CD4-positive, alpha-beta T cell treated with Interleukin-2 at 100 ng/mL for 4 hours (primary cell): ENCODE measurements at places on chromosomes 3 and 15.
A peak's percentile ranks its signal among the peaks of the same experiment; 100 is the strongest.

- no peak for DNase-seq
These were observed 4.6 kb upstream of the RTP2 start for GRCh38 chr3:187706971-187707370.

DNA sequence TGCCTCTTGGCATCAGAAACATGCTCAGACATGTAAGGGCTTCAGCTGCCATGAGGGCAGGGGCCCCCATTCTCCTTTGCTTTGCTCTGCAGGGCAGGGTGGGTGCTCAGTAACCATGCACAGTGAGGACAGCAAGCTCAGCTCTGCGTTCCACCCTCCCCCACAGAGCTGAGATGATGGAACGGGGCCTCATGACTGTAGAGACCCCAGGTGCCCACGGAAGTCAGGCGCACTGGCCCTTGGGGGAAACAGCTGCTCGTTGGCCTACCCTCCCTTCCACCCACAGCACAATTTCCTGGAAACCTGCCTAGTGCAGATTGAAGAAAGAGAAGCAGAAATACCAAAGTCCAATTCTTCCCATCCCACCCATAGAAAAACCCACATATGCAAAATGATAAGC is 10.5 kb downstream of the CTXND1 start:
- DNase-seq, result no peak

GRCh38 chr3:188687389-188687788 is 484.4 kb upstream of the TPRG1 start:
- peak; percentile 16 for DNase-seq

- DNase-seq, result no peak
These were observed 507.7 kb downstream of the IGSF11 start for GRCh38 chr3:118526758-118527513.

GRCh38 chr3:194019398-194020165 is 116.4 kb upstream of the HES1 start:
- no peak for DNase-seq

- DNase-seq, result no peak
These were observed 72.2 kb upstream of the LMOD3 start for GRCh38 chr3:69194431-69195165.

DNA sequence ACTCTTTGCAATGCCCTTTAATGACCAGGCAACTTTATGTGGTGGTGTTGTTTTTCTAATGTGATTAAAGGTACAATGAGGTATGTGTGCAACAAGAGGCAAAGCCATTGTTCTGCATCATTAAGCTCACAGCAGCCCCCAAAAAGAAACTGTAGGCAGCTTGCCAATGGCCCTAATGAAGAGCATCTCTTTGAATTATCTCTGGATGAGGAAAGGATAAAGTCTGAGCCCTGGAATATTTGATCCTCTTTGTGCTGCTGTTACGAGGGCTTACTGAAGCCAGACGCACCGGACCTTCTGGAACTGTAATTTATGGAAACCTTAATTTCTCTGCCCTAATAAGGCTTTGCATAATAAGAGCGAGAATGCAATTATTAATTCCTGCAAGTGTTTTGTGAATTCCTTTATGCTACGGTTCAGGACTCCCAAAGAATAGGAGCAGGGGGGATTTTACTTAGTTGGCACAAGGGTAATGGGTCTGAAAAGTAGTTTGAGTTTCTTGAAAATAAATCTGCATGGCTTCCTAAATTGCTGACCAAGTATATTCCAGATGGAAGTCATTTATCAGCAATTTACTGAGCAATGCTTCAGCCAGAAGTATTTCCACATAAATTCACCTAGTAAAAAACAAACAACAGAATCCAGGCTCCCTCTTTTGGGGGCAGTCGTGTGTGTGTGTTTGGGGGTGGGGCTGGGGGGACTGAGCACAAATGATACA is 193.4 kb downstream of the PDZRN3 start:
- DNase-seq, result no peak

- no peak for DNase-seq
These were observed 14.7 kb downstream of the ZNF280D start for GRCh38 chr15:56718560-56718959.

DNA sequence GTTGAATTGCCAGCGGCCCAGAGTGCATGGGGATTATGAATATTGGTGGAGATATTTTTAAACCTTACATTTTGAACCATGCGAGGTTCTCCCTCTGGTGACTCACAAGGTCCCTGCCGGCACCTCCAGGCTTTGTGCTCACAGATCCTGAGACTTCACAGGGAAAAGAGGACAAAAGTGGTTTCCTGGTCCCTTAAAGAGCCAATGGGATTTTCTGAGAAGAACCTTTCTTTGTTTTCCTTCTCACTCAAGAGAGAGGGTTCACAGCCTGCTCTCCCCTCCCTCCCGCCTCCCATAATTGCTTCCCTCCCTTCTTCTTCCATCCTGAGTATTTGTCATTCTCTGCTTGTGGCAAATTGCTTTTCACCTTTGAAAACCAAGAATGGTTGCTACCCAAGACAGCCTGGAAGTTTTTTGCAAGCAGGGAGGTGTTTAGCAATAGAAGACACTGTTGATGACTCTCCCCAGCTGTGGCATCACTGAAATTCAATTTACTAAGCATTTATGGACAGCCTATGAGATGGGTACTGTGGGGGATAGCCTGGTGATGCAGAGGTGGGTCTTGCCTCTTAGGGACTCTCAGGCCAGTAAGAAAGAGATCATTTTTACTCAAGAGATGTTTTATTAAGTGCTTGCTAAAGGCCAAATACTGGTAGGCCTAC is 76.6 kb downstream of the CPN2 start:
- DNase-seq, result no peak

DNA sequence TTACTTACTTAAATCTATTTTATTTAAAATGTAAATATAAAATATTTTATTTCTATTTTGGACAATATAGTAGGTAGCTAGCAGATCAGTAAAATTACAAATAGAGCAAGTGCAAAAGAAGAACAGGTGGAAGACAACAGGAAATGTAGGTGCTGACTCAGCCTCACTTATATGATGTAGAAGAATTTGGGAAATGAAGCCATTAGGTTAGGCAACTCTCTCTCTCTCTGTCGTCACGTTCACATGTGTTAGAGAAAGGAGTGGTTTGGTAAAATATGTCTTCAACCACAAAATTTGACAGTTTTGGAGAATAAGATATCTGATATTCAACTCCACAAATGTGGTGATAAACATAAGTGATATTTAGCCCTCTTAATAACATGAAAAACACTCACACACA is 532.5 kb upstream of the KCNMB2 start:
- DNase-seq, result no peak

GRCh38 chr3:140274429-140274828 is 339.4 kb downstream of the CLSTN2 start:
- no peak for DNase-seq

DNA sequence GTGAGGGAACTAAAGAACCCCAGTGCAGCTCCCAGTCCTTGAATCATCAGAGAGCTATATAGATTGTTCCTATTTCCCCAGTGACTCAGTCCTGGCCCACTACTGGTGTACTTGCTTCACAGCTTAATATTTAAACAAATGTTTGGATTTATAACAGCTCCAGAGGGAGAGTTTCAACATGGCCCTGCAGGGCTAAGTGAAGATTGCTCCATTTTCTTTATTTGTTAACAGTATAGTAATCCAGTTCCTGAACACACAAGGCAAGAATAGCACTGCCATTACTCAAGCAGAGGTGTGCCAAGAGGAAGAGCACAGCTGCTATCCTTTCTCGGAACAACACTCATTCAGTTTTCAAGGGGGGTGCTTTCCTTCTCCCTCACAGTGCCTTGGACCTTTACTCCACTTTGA is 6.5 kb downstream of the SQOR start:
- DNase-seq, result no peak

DNA sequence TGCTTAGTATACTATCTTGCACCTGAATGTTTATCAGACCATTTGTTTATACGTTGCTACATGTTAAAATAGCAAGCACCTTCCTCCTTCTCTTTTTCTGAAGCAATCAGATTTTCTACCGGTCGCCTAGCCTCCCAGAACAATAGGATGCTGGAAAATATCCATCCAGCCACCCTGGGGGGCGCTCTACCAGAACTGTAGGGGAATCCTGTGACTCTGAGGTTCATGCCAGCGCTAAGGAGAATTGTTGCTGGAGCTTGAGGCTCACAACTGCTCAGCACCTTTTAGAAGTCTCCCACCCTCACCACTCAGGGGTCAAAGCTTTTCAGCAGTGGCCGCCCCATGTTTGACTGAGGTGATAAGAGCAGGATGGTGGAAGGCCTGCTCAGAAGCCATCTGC is 27.5 kb downstream of the SQOR start:
- no peak for DNase-seq

- no peak for DNase-seq
These were observed 372.6 kb downstream of the VPS13C start for GRCh38 chr15:61687651-61688050.
